Urinary bladder (tissue), 4 donors: ENCODE measurements at places on chromosomes 6 and 20.

DNA sequence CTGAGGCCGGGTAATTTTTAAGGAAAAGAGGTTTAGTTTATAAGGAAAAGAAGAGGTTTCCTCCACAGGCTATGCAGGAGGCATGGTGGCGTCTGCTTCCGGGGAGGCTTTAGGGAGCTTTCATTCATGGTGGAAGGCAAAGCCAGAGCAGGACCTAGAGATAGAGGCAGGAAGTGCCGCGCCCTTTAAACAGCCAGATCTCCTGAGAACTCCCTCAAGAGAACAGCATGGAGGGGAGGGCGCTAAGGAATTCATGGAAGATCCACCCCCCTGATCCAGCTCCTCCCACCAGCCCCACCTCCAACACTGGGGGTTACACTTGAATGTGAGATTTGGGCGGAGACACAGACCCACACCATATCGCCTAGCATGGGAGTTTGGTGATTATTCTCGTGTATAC is 13.9 kb upstream of the DACT2 start:
- DNase-seq: no peak

- DNase-seq: peak; percentile 11
Measured at GRCh38 chr6:162468326-162468725, 259.2 kb downstream of the PRKN start.

GRCh38 chr6:53794137-53794719 is 577 bp upstream of the LRRC1 start:
- DNase-seq: no peak

DNA sequence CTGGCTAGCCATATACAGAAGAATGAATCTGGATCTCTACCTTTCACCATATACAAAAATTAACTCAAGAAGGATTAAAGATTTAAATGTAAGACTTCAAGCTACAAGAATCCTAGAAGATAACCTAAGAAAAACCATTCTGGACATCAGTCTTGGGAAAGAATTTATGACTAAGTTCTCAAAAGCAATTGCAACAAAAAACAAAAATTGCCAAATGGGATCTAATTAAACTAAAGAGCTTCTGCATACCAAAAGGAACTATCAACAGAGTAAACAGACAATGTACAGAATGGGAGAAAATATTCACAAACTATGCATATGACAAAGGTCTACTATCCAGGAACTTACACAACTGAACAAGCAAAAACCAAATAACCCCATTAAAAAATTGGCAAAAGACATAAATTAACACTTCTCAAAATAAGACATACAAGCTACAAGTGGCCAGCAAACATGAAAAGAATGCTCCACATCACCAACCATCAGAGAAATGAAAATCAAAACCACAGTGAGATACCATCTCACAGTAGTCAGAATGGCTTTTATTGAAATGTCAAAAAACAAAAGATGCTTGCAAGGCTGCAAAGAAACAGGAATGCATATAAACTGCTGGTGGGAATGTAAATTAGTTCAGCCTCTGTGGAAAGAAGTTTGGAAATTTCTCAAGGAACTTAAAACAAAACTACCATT is 66.8 kb upstream of the RSPO3 start:
- no peak for DNase-seq

- DNase-seq: no peak
Measured at GRCh38 chr20:2691663-2692035, 931 bp upstream of the EBF4 start.

DNA sequence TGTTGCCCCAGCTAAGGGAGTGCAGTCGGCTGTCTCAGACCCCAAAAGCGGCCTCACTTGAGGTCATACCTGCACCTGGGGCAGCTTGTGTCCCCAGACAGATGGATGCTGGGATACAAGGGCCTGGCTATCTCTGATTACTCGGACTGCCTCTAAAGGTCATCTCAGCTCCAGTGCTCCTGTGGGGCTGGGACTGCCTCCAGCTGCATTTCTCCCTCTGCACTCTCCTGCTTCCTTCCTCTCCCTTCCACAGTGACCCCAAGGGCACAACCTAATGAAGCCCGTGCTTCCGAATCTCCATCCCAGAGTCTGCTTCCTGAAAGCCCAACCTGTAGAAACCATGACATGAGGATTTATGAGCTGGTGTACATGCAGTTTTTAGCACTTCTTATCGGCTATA is 22.8 kb upstream of the OCSTAMP start:
- no peak for DNase-seq

- DNase-seq: no peak
Measured at GRCh38 chr6:43979525-43979924, 147.7 kb downstream of the MRPL14 start.

DNA sequence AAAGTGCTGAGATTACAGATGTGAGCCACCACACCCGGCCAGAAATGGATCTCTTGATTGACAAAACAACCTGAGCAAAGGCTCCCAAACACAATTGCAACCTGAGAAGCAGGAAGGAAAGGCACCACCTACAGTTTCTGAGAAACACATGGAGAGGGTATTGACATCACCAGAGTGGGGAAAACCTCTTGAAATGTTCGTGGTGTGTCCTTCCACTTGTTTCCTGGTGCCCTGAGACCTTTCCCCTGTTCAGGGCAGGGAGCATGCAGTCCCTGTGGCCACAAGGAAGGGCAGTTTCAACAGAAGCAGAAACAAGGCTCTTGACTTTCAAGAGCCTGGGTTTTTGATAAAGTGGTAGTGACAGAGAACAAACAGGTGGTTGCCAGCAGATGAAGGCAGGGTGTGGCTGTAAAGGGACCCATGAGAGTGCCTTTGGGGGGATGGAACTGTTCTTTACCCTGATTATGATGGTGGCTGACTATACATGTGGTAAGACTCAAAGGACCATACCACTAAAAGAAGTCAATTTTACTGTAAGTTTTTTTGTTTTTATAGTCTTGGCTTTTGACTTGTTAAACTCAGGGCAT is 3.2 kb upstream of the BPIFA1 start:
- no peak for DNase-seq

DNA sequence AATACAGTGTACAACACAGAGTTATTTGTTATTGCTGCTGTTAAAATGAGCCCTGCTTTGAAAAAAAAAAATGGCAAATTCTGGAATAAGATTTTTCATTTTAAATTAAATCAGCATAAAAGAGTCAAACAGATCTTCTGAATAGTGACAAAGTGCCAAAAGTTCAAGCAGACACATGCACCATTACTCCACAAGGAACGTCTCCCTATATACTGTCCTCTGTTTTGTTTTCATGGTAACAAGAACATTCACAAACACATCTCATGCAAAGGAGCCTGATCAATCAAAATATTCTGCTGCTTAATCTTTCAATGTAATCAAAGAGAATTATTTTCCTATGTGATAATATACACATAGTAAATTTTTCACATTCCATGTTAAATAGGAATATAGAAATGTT is 2.7 kb downstream of the HIVEP2 start:
- no peak for DNase-seq

GRCh38 chr6:130185658-130186057 is 37.1 kb downstream of the SAMD3 start:
- no peak for DNase-seq

GRCh38 chr20:57208198-57208597 is 58.2 kb downstream of the BMP7 start:
- no peak for DNase-seq

DNA sequence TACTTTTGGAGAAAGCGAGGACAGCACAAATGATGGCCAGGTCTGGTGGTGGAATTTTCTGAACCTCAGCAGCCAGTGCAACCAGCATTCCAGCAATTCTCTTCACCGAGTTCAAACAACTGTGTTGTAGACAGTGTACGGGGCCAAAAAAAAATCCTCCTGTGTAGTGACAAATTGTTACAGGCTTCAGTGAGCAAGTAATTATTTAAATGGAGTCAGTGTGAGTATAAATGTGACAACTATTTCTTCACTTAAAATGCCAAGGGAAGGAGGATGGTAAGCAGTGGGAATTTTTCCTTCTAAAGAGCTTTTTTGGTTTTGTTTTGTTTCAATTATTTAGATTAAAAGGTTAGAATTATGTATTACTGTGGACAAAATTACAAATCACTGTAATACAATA is 154.1 kb downstream of the TMEM242 start:
- no peak for DNase-seq

DNA sequence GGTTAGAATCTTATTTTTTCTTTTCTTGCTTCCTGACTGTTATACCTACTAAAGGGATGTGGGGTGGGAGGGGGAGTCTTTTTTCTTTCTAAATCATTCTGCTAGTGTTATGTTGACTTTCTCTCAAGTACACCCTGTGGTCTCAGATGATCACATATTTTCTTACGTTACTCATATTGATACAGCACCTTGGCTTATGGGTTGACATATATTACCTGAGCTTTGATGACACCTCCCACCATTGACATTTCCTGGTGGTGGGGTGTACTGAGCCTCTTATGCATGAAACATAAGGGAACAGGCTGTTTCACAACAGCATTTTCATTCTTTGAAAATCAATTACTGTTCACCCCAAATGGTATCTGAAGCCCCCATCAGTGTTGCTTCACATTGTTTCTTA is 169.8 kb downstream of the MMS22L start:
- no peak for DNase-seq

DNA sequence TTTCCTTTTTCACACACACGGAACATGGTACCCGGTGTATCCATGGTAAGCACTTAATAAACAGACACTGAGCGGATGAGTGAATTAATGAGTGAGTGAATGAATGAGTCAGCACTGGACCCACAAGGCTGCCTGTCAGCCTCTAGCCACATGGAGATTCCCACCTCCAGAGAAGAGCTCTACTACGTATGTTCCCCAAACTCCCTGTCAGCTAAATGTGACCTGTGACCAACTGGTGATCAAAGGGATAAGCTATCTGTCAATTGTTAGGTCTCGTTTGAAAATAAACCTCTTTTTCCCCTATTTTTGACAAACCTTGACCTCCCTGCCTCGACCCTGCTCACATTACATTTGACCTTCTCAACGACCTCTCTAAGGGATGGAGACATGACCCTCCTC is 24.5 kb upstream of the TAF8 start:
- no peak for DNase-seq

DNA sequence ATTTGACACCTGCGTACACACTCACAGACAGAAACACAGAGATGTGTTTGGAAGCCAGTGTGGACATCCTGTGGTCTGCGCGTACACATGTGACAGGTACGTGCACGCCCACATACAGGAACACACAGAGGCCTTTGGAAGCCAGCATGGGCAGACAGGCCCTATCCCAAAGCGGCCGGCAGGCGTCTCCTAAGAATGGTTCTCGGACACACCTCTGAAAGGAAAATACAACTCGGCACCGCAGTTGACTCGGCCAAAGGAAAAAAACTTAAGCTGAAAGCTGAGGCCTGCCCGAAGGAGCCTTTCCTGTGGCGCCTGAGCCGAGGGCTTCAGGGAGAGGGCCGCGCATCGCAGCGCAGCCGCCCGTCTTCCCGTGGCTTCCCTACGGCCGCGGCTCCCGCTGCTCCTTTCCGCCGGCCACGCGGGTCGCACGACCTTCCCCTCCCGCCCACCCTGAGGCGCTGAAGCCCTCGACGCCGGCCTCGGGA is 1.4 kb upstream of the CEP43 start:
- peak; percentile 40 for DNase-seq

DNA sequence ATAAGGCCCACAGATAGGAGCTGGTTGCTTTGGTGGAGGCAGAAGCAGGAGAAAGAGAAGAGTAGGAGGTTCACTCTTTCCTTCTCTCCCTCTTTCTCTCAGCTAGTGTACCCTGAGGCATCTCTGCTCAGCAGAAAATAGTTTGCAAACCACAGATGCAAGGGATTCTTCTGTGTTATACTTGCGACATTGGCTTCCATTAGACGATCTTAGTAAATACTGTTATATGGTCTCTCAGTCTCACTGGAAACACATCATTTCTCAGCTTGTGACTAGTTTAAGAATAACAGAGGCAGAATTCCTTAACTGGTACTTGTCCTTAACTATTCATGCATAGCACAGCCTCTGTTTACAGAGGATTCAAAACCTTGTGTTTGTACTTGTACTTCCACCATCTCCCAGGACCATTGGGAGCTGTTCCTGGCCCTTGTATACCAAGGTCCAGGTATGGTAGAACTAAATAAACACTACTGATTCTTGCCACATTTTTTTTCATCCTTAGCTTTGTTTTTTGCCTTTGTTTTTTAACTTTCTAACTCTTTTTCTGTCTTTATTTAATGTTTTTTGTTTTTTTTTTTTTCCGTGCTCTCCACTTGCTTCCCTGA is 218.2 kb downstream of the OTOR start:
- no peak for DNase-seq

GRCh38 chr6:30802731-30803130 is 58.4 kb upstream of the IER3 start:
- DNase-seq: no peak
